B cell (primary cell): ENCODE measurements at places on chromosomes 7 and 10.

GRCh38 chr10:72277996-72278667 lies 4.4 kb downstream of the DDIT4 start:
- H3K27me3 ChIP-seq: no peaks in the 10 kb centered on the region
- H3K4me1 ChIP-seq: peaks cover 27% of the 10 kb centered on the region
- no peaks in the 10 kb centered on the region for H3K36me3 ChIP-seq
- no peak overlapping the region for H3K4me3 ChIP-seq
- no peak overlapping the region for H3K27ac ChIP-seq
- no peak for DNase-seq

GRCh38 chr10:58784361-58784760 lies 271.7 kb downstream of the BICC1 start:
- no peak overlapping the region for H3K4me3 ChIP-seq
- H3K27ac ChIP-seq: no peak overlapping the region
- DNase-seq: no peak
- no peaks in the 10 kb centered on the region for H3K36me3 ChIP-seq
- H3K27me3 ChIP-seq: no peaks in the 10 kb centered on the region

GRCh38 chr7:157442456-157442855 lies 105.7 kb downstream of the DNAJB6 start:
- H3K27me3 ChIP-seq: no peaks in the 10 kb centered on the region
- H3K27ac ChIP-seq: no peak overlapping the region
- H3K36me3 ChIP-seq: no peaks in the 10 kb centered on the region
- H3K4me1 ChIP-seq: no peaks in the 10 kb centered on the region
- no peak overlapping the region for H3K4me3 ChIP-seq
- no peak for DNase-seq

DNA sequence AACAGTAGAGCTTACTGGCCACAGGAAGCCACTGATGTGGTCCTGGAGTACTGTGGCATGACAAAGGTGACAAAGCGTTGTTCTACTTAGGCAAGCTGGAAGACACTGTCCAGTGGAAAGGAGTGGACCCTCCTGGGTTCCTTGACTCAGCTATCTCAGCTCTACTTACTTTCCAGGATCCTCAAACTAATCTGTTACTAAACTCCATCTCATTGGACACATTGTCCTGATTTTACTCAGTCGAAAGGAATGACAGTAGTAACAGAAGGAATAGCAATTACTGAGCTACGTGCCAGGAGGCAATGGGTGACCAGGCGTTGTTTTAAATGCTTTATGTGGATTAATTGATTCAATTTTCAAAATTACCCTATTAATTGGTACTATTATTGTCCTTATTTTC lies 41.6 kb downstream of the ABLIM1 start:
- no peak overlapping the region for H3K4me3 ChIP-seq
- no peak for DNase-seq
- no peaks in the 10 kb centered on the region for H3K27me3 ChIP-seq
- no peaks in the 10 kb centered on the region for H3K36me3 ChIP-seq
- H3K27ac ChIP-seq: no peak overlapping the region
- no peaks in the 10 kb centered on the region for H3K4me1 ChIP-seq

DNA sequence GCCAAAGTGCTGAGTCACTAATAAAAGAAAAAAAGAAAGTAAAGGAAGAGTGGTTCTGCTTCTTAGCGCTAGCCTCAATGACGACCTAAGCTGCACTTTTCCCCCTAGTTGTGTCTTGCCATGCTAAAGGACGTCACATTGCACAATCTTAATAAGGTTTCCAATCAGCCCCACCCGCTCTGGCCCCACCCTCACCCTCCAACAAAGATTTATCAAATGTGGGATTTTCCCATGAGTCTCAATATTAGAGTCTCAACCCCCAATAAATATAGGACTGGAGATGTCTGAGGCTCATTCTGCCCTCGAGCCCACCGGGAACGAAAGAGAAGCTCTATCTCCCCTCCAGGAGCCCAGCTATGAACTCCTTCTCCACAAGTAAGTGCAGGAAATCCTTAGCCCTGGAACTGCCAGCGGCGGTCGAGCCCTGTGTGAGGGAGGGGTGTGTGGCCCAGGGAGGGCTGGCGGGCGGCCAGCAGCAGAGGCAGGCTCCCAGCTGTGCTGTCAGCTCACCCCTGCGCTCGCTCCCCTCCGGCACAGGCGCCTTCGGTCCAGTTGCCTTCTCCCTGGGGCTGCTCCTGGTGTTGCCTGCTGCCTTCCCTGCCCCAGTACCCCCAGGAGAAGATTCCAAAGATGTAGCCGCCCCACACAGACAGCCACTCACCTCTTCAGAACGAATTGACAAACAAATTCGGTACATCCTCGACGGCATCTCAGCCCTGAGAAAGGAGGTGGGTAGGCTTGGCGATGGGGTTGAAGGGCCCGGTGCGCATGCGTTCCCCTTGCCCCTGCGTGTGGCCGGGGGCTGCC lies at the start of gene IL6:
IL6 (plus strand) TSS at position 294 of the 807 bp plus-strand sequence; CDS start at position 357, 63 bp downstream.
- peak; percentile 77 for DNase-seq
- H3K4me3 ChIP-seq: peak within 1 kb of the TSS; percentile 63
- peak within 1 kb of the TSS; percentile 90 for H3K27ac ChIP-seq
- peaks cover 74% of the 10 kb centered on the region for H3K4me1 ChIP-seq

DNA sequence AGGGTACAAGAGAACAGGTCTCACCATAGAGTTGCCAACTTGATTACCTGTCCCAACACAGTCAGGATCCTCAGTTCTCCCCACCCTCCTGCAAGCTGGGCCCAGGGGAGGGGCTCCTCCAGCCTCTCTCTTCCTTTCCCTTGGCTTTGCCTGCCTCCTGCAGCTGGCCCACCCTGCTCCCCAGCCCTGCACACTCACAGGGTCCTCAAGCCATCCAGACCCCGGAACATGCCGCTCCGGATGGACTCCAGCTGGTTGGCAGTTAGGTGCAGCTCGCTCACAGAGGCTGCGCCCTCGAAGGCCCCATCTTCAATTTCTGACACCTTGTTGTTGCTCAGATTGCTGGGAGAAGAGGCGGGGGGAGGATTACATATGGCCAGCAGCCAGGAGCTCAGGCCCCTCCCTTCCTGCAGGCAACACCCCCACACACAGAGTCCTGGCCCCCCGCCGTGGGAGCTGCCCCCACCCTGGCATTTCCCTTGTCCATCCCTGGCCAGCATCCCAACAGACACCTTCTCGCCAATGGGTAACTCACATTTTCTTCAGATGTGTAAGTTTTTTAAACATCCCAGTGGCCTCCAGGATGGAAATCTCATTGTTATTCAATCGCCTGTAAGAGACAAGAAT lies 139.2 kb downstream of the SLIT1 start:
- H3K4me1 ChIP-seq: no peaks in the 10 kb centered on the region
- DNase-seq: no peak
- no peaks in the 10 kb centered on the region for H3K27me3 ChIP-seq
- H3K27ac ChIP-seq: no peak overlapping the region
- no peak overlapping the region for H3K4me3 ChIP-seq

GRCh38 chr10:58352956-58353610 lies 18.3 kb downstream of the UBE2D1 start:
- H3K27me3 ChIP-seq: no peaks in the 10 kb centered on the region
- H3K27ac ChIP-seq: no peak overlapping the region
- no peak overlapping the region for H3K4me3 ChIP-seq
- no peak for DNase-seq
- H3K4me1 ChIP-seq: peaks cover 6% of the 10 kb centered on the region
- no peaks in the 10 kb centered on the region for H3K36me3 ChIP-seq

DNA sequence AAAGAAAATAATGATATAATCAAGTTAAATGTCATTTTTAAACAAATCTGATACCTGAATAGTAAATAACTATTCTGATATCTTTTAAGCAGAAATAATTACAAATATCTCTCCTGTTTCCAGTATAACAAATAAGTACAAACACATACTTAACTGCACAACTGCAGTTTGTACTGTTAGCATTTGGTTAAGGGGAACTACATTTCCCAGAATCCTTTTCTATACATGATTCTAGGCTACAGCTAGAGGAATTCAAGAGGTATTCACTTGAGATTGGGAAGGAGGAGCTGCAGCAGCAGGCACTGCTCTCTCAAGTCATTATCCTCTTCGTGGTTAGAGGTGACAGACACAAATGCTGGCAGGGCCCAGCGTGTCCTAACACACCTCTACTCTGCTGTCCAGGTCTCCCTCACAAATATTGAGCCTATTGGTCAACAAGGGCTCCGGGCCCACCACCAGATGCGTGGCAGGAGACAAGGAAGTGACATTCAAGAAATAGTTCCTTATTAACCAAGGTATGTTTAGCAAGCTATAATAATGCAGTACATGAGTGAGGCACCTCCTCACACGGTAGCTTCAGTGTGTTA lies 255.1 kb upstream of the MKLN1 start:
- DNase-seq: no peak
- no peak overlapping the region for H3K4me3 ChIP-seq
- H3K4me1 ChIP-seq: peaks cover 41% of the 10 kb centered on the region
- H3K27me3 ChIP-seq: no peaks in the 10 kb centered on the region
